ENCODE measurements at places on chromosomes 5 and 9.

GRCh38 chr5:62268234-62268633 is 37.8 kb upstream of the KIF2A start:
- DNase-seq, result no peak

- no peak for DNase-seq
These were observed 485.3 kb downstream of the CDH9 start for GRCh38 chr5:26553079-26553478.

GRCh38 chr9:101115102-101115501 is 86.6 kb downstream of the PLPPR1 start:
- DNase-seq, result no peak

- no peak for DNase-seq
These were observed 139.5 kb downstream of the NIPBL start for GRCh38 chr5:37015795-37016666.

- no peak for DNase-seq
These were observed 417.1 kb downstream of the CSNK1G3 start for GRCh38 chr5:123929055-123929474.

DNA sequence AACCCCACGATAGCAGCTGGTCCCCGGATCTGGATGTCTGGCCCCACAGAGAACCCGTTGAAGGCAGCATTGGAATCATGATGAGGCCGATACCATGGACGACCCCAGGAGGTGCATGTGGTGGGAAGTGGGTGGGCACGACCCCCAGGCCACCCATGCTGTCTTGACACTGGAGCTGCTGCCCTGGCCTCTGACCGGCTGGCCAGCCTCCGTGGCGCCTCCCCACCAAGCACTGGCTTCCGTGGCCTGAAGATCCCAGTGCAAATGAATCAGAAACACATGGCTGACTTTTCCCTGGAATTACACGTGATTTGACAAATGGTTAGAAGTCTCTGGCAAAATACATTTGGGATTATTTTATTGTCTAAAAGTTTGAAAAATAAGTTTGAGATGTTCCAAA is 259.0 kb upstream of the IRX1 start:
- no peak for DNase-seq

- DNase-seq, result no peak
These were observed 681.9 kb downstream of the ISL1 start for GRCh38 chr5:52065182-52065581.

GRCh38 chr5:153429761-153430380 is 60.6 kb upstream of the GRIA1 start:
- no peak for DNase-seq

DNA sequence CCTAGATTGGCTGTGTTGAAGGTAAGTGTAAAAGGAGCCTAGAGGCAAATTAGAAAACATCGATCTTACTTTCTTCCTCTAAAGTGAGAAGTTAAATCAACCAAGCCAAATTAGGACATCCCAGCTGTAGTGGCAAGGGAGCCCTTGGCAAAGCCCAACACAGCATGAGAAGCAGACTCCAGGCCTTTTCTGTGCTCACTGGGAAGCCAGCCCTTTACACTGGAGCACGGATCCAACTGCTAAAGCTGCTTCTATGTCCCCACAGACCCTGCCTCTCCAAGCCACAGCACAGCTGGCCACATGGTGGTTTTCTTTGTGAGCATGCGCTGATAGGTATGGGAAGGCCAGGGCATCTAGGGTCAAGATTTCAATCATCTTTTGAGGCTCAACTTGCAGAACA is 94.1 kb downstream of the APBA1 start:
- no peak for DNase-seq

DNA sequence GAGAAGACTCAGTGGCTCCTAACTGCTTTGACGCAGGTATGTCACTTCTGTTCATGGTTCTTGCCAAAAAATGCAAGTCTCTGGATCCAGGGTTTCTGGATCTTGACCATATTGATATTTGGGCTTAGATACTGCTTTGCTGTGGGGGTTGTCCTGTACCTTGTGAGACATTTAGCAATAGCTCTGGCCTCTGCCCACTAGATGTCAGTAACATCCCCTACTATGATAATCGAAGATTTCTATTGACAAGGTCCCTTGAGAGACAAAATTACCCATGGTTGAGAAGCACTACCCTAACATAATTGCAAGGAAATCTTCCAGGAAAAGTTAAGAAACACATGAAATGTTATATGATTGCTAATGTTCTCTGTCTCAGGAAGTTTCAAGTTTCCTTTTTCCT is 285.4 kb downstream of the TMEM232 start:
- no peak for DNase-seq

GRCh38 chr5:140109018-140109758 is 4.7 kb upstream of the PURA start:
- DNase-seq, result peak; percentile 28

- no peak for DNase-seq
These were observed 173.6 kb downstream of the MUSK start for GRCh38 chr9:110842169-110842568.

DNA sequence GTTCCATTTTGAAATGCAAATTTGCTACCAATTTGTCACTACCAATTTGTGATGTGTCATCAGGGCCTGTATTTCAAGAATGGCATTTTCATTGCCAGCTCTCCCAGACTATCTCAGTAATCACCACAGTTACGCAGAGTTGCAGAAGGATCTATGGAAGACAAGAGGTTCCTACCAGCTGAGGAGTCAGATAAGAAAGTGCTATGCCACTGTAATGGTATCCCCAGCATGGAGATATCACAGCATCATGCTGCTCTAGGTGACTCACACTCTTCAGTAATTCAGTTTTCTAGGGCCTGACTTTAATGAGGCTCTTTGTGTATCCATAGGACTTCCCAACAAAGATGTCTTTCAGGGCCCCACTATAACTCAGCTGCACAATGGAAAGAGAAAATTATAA is 490.3 kb downstream of the ARHGEF28 start:
- no peak for DNase-seq

DNA sequence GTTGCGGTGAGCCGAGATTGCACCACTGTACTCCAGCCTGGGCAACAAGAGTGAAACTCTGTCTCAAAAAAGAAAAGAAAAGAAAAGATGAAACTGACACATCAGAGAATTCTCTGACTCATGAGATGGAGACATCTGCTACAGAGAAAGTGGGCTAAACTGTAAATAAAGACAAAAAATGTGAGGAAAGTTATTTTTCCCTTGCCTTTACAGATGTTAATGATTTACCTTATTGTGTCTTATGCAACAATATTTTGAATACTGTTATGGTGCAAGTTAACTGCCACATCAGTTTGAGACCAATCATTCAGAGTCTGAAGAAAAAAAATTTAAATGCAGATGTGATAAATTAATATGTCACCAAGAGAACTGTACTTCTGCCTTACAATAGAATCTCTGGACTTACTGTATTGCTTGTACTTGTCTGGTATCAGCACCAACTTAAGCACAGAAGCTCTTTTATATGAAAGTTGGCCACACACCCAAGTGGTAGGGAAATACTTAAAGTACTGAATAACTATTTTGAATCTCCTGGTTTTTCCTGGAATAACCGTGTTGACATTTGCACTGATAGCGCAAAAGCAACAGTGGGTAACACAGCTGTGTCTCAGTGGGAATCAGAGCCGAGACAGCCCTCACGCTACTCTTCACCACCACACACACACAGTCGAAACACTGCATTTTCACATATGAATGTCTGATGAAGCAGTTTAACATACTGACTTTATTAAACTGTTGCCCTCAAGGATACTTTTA is 169.9 kb downstream of the FANCC start:
- DNase-seq, result no peak

- no peak for DNase-seq
These were observed 284.7 kb downstream of the SMARCA2 start for GRCh38 chr9:2299843-2300205.

DNA sequence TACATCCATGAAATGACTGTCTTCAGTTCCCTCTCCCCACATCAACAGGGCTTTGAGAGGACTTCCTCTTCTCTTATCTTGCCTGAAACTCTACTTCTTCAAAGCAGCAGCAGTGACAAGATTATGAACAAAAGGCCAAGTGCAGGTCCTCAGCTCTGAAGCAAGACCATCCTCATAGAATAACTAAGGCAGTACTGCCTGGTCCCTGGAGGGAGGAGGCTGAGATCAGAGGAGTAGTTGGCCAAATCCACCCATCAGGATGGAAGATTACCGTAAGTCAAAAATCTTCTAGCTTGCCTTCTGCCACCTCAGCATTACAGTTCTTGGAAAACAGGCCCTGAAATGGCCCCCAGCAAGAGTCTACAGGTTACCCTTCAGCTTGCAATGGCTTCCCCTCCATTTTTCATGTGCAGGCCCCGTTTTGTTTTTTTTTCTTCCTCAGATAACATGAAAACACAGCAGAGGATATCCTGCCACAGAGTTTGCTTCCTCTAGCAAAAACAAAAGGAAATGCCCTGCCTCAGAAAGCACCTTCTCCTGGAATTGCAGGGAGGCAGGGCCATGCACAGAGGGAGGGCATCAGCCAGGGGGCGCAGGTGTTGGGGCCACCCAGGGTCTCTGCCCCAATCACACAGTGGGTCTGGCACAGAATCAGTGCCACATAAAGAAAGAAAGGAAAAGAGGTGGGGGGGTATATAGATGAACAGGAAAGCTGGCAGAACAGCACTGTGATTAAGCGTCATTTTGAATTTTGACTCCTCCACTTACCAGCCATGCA is 40.0 kb downstream of the KLHL3 start:
- peak; percentile 62 for DNase-seq

GRCh38 chr5:160493806-160494338 is 72.2 kb downstream of the PTTG1 start:
- DNase-seq, result no peak

- DNase-seq, result peak; percentile 6
These were observed 15.5 kb downstream of the CSF1R start for GRCh38 chr5:150070821-150071220.

- no peak for DNase-seq
These were observed 68.2 kb upstream of the MINAR2 start for GRCh38 chr5:129679671-129680070.

DNA sequence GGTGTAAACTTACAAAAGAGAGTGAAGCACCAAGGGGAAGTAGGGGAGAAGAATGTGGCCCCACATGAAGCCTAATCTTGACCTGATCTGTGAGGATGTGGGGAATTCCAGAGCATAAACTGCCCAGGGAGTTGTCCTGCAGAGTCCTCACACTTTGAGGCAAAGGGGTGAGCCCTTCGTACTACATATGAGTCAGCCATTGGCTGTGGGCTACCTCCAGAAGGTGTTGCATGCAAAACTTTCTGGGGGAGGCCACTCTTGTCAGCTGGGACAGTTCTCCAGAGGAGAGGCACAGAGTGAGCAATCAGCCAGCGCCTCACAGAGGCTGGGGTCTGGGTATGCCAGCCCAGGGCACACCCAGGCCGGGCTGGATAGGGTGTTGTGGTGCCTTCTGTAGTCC is 98.1 kb upstream of the NMUR2 start:
- DNase-seq, result no peak

GRCh38 chr5:120852222-120852860 is 388.2 kb downstream of the PRR16 start:
- no peak for DNase-seq

DNA sequence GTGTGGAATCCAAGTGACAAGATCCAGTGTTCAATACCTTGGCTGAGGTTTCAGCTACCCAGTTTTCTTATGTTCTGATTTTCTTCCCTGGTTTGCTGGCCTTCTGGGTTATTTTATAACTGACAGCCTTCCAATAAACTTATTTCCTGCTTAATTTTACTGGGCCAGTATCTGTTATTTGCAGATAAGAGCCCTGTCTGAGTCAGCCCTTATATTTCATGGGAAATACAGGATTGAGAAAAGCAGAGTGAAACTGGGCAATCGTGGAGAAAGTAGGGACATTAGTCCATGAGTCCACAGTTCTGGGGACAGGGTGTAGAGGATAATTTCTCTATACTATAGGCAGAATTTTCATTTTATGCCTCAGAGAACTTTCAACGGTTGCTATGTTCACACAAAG is 32.3 kb downstream of the TMEM167A start:
- no peak for DNase-seq

GRCh38 chr9:94772639-94773303 is 46.3 kb downstream of the AOPEP start:
- no peak for DNase-seq

DNA sequence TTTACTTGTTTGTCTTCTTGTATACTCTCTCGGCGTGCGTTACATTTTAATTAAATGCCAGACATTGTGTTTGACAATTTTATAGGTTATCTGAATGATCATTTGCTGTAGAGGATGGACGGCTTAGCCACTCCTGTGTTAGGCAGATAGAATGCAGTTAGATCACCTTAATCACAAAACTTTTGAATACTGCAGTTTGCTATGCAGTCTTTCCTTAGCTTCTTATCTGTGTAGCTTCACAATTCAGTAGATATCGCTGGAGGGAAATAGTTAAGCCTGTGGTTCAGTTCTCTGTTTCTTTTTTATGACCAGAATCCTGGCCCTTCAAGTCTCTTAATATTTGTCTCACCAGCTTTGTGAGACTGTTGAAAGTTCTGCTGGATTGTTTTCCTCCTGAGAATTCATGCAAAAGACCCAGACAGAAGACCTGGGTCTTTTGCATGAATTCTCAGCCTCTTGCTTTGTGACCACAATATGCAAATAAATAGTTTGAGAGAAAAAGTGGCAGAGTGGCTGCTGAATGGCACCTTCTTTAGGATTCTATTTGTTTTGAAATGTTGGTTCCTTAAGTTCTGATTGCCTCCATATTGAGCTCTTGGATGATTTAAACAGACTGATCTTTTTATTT is 40.2 kb downstream of the RASA1 start:
- DNase-seq, result no peak

- DNase-seq, result no peak
These were observed 174.3 kb upstream of the PIK3R1 start for GRCh38 chr5:68041293-68041692.

DNA sequence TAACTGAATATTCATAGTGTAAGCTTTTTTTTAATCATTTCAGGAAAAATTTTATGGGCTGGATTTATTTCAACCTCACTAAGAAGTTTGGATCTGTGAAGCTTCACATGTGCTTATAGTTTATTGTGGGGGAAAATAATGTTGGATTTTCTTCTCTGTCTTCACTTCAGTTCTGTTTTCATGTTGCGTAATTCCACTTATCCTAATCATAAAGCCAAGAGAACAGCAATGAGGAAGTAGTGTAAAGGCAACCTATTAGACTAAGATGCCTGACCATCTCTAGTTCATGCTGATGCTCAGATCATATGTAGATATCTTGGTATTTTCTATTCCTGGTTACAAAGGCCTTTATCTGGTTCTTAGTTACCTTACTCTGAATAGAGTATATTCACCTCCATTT is 50.0 kb downstream of the CD180 start:
- DNase-seq, result no peak

- DNase-seq, result no peak
These were observed 18.1 kb upstream of the ARRDC3 start for GRCh38 chr5:91401175-91401574.

DNA sequence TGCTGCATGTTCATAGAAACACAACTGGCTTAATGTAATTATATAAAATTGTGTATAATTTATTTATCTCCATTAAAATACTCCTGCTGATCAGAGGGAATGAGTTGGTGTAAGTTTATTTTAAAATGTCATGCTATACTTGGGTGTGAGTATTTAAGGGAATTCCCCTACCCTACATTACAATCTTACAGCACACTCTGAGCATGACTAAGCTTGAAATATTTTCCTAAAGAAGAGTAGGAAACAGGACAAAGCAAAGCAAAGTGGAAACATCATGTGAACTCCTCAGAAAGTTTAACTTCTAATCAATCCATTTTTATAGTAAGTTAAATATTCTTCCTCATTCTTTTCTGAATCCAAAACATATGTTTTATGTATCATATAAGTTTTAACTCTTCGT is 1271.3 kb downstream of the EFNA5 start:
- no peak for DNase-seq
